ENCODE measurements at places on chromosomes 11 and 22. TPM values are rescaled to one million over a fixed set of nuclear protein-coding genes. Genes with fewer than 3 reads are reported as not detected.

Gene OR51E1
- total RNA-seq, result 0.33 TPM

Gene BTG4
- 0.05 TPM for total RNA-seq

Gene APOA5
- total RNA-seq, result 0.05 TPM

Gene TH
- 0.14 TPM for total RNA-seq
